ENCODE measurements at places on chromosomes 16 and 17.

- DNase-seq: no peak
Observed at GRCh38 chr17:73157521-73157890, 7.3 kb upstream of the SSTR2 start.

DNA sequence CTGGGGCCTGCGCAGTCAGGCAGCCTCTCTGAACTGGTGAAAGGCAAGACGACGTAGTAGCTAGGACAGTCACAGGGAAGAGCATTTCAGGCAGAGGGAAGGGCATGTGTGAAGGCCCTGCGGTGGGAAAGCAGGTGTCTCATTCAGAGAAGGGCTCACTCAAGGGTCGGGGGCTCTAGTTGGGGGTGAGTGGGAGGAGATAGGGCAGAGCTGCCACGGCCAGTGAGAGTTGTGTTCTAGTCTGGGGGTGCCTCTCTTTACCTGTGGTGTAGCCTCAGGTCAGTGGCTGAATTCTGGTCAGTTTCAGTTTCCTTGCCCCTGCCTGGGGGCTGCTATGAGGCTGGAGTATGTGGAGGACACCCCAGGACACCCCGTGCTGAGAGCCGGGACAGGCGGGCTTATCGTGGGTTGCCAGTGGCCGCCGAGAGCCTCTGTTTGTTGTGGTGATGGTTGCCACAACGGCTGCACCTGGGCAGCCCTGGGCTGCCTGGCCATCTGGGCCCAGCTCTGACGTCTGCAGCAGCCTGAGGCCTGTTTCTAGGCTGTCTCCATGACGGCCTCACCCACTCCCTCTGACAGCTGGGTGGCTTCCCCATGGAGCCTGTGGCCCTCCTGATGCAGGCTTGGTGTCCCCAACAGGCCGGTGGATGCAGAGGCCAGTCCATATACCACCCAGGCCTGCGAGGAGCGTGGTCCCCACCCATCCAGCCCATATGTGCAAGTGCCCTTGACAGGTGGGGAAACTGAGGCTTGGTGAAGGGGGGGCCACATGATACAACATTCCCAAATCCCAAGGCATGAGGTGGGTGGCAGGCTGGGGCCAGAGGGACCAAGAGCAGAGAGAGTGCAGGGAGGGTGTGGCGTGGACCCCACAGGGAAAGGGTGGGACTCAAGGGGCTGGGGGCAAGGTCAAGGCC, 10.8 kb downstream of the MAP2K3 start:
- no peak for DNase-seq

- DNase-seq: peak; percentile 22
Observed at GRCh38 chr16:46620266-46621005, 743 bp downstream of the SHCBP1 start.

DNA sequence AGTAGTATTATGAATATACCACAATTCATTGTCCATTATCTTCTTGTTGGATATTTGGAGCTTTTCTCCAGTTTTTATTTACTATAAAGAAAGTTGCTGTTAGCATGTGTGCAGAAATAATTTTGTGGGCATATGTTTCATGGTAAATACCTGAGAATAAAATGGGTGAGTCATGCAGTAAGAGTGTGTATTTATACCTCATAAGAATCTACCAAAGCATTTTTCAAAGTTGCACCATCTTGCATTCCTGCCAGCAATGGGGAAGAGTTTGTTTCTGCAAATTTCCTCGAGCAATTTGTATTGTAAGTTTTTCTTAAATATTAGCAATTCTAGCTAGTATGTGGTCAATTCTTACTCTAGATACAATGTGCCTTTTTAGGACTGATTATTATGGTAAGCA, 7.9 kb upstream of the MON1B start:
- no peak for DNase-seq

DNA sequence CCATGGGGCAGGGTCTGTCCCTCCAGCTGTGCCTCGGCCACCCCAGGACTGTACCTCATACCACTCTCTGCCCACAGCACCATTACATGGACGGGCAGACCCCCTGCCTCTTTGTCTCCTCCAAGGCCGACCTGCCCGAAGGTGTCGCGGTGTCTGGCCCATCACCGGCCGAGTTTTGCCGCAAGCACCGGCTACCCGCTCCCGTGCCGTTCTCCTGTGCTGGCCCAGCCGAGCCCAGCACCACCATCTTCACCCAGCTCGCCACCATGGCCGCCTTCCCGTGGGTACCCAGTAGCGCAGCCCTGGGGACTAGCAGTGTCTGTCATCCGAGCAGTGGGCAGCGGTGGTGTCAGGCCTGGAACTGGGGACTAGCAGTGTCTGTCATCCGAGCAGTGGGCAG, 2.6 kb upstream of the RHBDL1 start:
- no peak for DNase-seq

- DNase-seq: no peak
Observed at GRCh38 chr16:56212144-56212543, 20.9 kb downstream of the GNAO1 start.

DNA sequence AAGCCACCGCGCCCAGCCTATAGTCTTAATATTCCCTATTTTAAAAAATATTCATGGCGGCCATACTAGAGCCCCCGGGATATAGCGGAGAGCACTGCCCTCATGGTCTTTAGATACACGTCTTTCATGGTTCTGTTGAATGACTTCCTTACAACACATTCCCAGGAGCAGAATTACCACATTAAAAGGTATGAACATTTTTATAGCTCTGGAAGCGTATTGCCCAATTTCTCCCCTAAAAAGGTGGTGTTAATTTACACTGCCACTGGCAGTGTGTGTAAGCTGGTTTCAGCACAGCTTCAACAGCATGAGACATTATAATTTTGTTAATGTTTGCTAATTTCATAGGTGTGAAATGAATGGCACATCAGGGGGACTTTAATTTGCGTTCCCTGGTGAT, 19.0 kb downstream of the C17orf100 start:
- DNase-seq: no peak

- peak; percentile 91 for DNase-seq
Observed at GRCh38 chr17:7351665-7352502, at the start of gene KCTD11. TSS of gene KCTD11 (plus strand) at chr17:7352162.

- no peak for DNase-seq
Observed at GRCh38 chr17:17054636-17055035, 12.4 kb downstream of the MPRIP start.

DNA sequence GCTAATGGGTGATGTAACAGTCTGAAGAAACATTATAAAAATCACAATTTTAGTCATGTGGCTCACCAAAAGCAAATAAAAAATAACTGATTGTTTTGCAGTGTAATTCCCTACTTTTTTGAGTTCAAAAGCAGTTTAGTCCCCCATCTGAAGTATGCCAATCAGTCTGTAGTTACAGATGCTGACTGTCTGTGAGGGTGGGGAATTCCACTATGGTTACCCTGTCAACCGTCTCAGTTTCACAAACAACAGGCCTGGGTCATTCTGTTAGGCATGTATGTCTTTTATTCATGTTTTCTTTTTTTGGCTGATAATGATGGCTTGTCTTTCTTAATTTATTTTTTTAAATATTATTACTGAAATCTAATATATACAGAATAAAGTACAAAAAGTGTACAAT, 69.3 kb downstream of the STXBP4 start:
- DNase-seq: no peak

GRCh38 chr16:87202346-87202745, 114.8 kb downstream of the C16orf95 start:
- no peak for DNase-seq

GRCh38 chr16:49890876-49891275, 35.0 kb upstream of the ZNF423 start:
- peak; percentile 37 for DNase-seq

GRCh38 chr17:45584092-45585036, 93.8 kb upstream of the PLEKHM1 start:
- peak; percentile 64 for DNase-seq

DNA sequence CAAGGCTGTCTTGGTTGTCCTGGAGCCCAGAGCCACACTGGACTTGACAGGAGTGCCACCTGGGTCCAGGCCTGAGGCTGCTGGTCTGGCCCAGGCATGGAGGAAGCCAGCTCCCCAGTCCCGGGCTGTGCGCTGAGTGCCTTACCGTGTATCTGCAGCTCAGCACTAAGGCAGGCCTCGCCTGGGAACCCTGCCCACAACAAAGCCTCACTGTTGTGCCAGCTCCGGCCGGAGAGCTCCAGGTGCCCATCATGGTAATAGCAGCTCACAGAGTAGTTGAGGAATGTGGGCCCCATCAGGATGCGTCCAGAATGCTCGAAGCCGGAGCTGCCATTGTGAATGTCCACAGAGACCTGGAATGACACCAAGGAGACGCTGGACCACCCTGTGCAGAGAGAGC, 72.2 kb downstream of the RMI2 start:
- DNase-seq: no peak

GRCh38 chr16:78815713-78816112, 716.3 kb downstream of the WWOX start:
- no peak for DNase-seq

- peak; percentile 67 for DNase-seq
Observed at GRCh38 chr16:57623251-57624043, 5.0 kb upstream of the ADGRG1 start.

DNA sequence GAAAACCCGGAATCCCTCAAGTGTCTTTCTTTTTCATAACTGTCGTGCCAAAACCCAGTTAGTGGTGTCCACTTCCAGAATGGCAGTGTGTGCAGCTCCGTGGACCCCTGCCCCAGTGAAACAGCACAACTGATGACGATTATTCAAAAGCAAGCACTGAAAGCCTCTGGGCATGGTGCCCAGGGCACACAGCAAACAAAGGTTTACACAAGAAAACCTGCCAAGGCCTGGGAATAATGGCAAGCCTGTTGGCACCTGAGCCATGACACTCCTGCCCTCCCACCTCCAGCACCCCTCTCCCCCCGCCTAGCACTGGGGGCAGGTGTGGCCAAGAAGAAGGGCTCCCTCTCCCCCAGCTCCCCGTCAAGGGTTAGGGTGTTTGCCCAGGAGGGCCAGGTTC, 2.8 kb downstream of the PKMYT1 start:
- DNase-seq: no peak

GRCh38 chr17:11389583-11389982, 148.6 kb downstream of the SHISA6 start:
- no peak for DNase-seq

DNA sequence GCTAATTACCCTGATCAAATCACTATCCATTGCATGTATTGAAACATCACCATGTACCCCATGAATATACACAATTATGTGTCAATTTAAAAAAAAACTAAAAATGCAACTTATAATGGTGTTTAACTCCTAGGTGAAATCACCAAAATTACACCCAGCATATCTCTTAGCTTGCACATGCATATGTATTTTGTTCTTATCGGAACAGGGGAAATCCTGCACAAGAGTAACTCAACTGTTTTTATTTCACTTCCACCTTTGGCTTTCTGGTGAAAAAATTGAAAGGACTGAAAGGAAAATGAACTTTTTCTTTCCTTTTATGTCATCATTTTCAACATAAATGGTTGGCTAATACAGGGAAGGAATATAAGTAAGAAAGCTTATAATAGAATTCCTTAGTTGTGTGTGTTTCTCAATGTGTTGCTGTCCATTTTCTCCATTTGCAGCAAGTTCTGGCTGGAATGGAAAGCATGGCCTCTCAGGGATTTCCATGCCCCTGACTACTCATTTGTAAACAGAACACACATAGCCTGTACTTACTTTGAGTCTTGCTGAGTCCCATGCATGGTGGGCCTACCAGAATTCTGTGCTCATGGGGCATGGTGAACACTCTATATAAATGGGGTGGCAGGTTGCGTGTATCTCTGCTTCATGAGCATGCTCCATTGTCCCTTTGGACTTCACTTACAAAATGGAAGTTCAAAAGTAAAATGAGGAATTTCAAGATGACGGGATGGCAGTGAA, 462.0 kb downstream of the HS3ST3B1 start:
- DNase-seq: no peak

- DNase-seq: no peak
Observed at GRCh38 chr17:42097691-42098631, at the start of gene ZNF385C. TSS of gene ZNF385C (minus strand) at chr17:42098473. CDS start at chr17:42063056, 35,417 bp downstream.

- DNase-seq: no peak
Observed at GRCh38 chr17:7025245-7025644, 2.4 kb downstream of the BCL6B start.

DNA sequence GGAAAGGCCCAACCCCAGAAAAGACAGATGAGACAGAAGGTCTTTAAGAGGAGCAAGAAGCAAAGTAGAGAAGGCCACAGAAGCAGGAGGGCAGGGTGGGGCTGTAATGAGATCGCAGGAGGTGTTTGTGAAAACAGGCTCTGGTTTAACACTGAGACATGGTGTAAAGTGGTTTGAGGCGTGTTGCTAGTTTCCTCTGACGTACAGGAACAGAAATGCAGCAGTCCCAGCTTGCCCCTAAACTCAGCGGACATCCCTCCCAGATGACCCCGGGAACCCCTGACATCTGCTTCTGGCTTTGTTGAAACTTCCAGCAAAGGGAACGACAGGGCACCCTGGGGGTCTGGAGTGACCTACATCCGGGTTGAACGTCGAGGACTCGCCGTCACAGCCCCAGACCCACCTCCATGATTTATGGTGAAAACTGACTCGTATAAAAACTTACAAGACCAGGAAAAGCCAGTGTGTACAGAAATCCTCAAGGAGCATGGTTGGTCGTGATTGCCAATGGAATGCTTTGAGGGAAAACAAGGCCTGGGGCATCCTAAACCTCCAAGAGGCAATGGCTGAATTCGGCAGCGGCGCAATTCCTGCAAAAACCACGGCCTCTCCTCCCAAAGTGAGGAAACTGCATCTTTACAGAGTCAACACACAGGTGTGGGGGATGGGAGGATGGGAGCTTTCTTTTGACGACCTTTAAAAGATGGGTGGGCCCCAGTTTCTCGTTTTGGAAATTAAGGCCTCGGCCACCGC, 25.8 kb downstream of the LITAF start:
- no peak for DNase-seq

- DNase-seq: no peak
Observed at GRCh38 chr17:76527430-76528111, 9.9 kb downstream of the CYGB start.

GRCh38 chr17:27565874-27566670, 64.9 kb upstream of the LGALS9 start:
- no peak for DNase-seq

DNA sequence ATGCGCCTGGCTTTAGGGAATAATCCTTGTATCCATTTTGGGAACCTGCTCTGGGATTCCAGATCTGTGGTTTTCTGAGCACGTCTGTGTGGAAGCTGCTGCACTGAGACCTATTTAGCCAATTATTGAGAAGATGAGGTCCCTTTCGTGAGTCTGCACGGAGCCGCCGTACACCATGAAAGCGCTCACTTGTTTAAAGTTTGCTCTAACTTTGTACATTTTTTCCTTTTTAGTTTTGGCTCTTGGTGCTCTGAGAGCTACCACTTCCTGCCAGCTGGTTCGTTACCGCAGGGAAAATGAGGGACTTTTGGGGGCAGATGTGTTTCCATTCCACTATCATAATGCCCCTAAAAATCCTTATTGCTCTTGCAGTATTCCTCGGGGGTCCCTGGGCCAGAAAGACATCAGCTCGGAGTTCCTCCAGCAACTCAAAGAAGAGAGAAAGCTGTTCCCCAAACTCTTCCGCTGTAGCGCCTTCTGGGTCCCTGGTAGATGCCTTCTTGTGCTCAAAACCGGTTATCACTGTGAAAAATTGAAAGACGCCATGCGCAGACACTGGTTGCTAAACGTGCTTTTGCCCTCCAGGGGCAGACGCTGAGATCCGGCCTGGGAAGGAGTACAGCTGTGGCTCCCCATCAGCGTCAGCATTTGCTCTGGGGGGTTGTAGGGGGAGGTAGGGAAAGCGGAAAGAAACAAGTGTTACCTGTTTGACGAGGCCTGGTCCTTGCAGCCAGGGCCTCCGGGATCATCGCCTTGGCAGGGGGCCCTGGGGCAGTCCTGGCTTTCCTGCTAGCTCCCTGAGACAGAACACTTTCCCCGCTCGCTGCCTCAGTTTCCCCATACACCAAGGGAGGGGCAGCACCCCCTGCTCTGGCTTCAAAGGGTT, 238.1 kb downstream of the MRTFB start:
- no peak for DNase-seq

Data from K562 (cell line).